Melanocyte of skin (primary cell): ENCODE measurements at places on chromosomes 3 and 15. TPM values are rescaled to one million over a fixed set of nuclear protein-coding genes. Genes with fewer than 3 reads are reported as not detected.

SEMA3G gene
- under 0.01 TPM in 1 of 2 replicates, not detected in the other for total RNA-seq

HCLS1 gene
- 2.4 TPM in 1 of 2 replicates, not detected in the other for total RNA-seq

CFAP100 gene
- total RNA-seq: not detected in 2 replicates

FHIT gene
- total RNA-seq: 3.8 and 12.7 TPM in 2 replicates

IMPG2 gene
- total RNA-seq: 0.34 and 0.36 TPM in 2 replicates

CHRM5 gene
- total RNA-seq: not detected in 2 replicates

TERC gene
- 512 and 722 TPM in 2 replicates for total RNA-seq

CPNE9 gene
- not detected in 2 replicates for total RNA-seq

SAMD7 gene
- not detected in 2 replicates for total RNA-seq

CNTN6 gene
- total RNA-seq: not detected in 2 replicates

CYP8B1 gene
- total RNA-seq: not detected in 2 replicates

SMCO1 gene
- total RNA-seq: not detected in 2 replicates

CHRD gene
- total RNA-seq: under 0.01 and 0.34 TPM in 2 replicates

MYZAP gene
- total RNA-seq: not detected in 2 replicates

CACNA1D gene
- total RNA-seq: 4.8 and 10.5 TPM in 2 replicates

MRPL3 gene
- 68.8 and 124 TPM in 2 replicates for total RNA-seq

LRRK1 gene
- 11.6 and 13.7 TPM in 2 replicates for total RNA-seq

ULK4 gene
- 17.6 and 20.3 TPM in 2 replicates for total RNA-seq

INAFM2 gene
- 5.2 and 12.0 TPM in 2 replicates for total RNA-seq

IGSF10 gene
- under 0.01 and 0.31 TPM in 2 replicates for total RNA-seq

SLC28A1 gene
- not detected in 2 replicates for total RNA-seq

GCSAM gene
- not detected in 2 replicates for total RNA-seq

TGM5 gene
- total RNA-seq: not detected in 2 replicates

SLC22A14 gene
- 0.36 TPM in 1 of 2 replicates, not detected in the other for total RNA-seq

FRMD4B gene
- total RNA-seq: 51.3 and 55.5 TPM in 2 replicates

FBXW12 gene
- total RNA-seq: 0.33 TPM in 1 of 2 replicates, not detected in the other

CBLB gene
- 10.0 and 17.3 TPM in 2 replicates for total RNA-seq
